Liver (tissue), 10 donors: ENCODE measurements at places on chromosomes 3 and 15. TPM values are rescaled to one million over a fixed set of nuclear protein-coding genes. Genes with fewer than 3 reads are reported as not detected.
A peak's percentile ranks its signal among the peaks of the same experiment; 100 is the strongest.

Gene IL17RC
- total RNA-seq: 15.4 TPM

Gene LNP1
- 1.9 TPM for total RNA-seq

DNA sequence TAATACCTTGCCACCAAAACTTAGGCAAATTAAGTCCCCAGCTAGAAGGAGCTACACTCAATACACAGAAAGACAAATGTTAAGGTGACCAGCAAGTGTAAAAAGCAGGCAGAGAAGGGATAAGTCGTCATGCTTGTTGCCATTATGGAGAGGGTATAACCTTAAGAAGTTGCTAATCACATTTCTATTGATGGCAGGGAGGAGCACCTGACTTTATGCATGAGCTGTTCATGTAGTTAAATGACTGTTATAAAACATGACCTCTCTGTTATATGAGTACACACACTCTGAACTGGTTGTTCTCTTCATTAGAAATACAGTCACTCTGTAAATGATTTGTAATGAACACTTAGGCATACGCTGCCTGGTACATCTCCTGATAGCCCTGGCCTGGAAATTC, 6.6 kb upstream of the CCNL1 start:
- no peak for DNase-seq

DNA sequence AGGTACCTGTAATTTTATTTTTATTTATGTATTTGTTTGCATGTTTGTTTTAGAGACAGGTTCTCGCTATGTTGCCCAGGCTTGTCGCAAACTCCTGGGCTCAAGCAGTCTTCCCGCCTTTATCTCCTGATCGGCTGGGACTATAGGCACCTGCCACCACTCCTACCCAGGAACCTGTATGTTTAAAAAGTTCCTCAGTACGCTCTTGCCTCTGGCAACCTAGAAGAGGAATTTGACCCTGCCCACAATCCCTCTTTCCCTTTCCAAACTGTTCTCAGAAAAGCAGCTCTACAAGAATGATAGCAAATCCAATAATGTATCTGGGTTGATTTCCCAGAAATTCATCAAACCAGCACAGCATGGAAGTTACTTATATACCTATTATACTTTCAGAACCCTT, 20.9 kb upstream of the PHLDB2 start:
- DNase-seq: no peak

DNA sequence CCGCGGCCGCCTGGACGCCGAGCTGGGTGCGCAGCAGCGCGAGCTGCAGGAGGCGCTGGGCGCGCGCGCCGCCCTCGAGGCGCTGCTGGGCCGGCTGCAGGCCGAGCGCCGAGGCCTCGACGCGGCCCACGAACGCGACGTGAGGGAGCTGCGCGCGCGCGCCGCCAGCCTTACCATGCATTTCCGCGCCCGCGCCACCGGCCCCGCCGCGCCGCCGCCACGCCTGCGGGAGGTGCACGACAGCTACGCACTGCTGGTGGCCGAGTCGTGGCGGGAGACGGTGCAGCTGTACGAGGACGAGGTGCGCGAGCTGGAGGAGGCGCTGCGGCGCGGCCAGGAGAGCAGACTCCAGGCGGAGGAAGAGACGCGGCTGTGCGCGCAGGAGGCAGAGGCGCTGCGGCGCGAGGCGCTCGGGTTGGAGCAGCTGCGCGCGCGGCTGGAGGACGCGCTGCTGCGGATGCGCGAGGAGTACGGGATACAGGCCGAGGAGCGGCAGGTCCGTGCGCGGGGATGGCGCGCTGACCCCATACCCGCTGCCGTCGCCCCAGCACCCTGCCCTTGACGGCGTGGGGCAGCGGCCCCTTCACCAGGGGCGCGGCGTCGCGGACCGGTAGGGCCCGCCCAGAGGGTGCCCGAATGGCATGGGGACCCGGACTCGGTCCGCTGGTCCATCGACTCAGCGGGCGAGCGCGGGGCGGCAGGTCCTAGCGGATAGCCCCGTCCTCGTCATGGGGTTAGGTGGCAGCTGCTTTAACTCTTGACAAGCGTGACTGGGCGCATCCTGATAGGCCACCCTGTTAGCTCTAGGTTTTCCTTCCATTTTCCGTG, 848 bp downstream of the SYNM start:
- peak; percentile 43 for DNase-seq

DNA sequence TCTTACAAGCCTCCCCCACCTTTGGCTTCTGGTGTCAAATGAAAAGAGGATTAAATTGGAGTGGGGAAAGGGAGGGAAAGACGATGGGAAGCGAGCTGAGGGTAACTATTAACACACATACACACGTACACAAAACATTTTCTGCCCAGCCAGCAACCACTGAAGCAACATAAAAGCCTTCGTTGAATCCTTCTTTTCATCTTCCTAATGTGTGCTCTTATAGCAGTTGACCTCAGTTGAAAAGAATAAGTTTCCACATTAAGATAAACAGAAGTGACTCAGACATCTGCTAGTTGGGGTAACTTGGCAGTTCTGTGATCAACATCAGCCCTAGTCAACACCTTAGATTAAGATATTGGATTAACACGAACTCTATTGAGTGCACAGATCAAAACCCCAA, 558.5 kb downstream of the MECOM start:
- DNase-seq: no peak

- no peak for DNase-seq
Measured at GRCh38 chr15:40054855-40055575, 16.0 kb upstream of the SRP14 start.

DNA sequence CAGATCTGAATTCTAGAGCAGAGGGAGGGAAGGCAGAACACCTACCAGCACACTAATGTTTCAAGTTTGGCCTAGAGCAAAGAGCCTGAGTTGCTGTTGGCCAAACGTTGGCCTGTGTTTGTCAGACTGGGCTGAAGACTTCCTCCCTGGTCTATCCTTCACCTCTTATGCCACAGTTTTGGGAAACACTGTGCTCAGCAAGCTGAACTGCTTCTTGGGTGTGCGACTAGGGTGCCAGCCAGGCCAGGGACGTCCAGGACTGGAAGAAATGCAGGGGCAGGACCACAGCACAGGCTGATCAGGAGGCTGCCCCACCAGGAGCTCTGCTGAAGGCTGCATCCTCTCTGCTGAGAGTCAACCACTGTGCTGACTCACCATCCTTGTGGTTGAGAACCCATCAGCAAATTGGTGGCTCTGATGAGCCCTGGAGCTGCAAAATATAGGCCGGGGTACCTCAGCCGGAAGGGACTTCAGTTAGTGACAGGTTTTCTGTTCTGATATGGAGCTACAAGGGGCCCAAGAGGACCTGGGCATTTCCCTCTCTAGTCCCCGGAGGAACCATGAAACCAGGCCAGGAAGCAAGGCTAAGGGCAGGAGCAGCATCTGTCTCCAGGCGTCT, 131.6 kb upstream of the RASGRP1 start:
- no peak for DNase-seq

- no peak for DNase-seq
Measured at GRCh38 chr3:100882571-100882984, 110.6 kb downstream of the ABI3BP start.
